ENCODE measurements at places on chromosomes 2 and 18.

DNA sequence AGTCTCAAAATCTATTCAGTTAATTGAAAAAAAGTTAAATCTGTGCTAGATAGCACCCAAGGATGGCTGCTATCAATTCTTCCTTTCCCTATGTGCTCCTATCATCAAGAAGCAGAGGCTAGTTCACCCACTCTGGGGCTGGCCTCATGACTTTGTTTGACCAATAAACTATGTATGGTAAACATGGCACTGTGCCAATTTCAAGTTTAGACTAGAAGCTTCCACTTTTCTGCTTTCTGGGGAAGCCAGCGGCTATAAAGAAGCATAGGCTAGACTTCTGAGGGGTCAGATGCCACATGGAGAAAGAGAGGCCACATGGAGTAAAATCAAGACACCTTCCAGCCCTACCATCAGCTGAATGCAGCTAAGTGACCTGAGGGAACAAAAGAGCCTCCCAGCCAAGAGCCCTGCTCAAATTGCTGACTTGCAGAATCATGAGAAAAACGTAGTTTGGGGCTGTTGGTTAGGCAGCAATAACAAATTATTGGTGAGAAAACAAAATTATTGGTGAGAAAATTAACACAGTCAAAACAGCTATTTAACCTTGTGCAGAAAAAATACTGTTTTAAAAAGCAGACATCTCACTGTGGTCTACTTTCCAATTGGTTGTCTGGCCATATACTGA, 86.5 kb upstream of the SLC14A2 start:
- no peak for DNase-seq

DNA sequence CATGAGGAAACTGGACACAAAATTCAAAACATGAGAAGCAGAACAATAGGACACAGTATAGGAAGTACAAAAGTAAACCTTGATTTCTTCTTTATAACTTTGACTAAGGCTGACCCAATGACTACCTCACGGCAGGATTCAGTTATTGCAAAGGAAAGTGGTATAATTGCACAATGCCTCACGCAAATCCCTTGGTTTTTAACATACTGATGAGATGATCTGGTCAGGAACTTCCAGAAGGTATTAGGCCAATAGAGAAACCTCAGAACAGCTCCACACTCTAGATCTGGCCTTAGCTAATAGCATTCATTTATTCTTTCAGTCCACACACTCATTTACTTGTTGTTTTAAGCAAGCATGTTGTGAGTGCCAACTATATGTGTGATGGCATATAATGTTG, 1526.9 kb upstream of the ACVR2A start:
- no peak for DNase-seq

GRCh38 chr18:31042406-31043181, at the start of gene DSC3:
DSC3 (minus strand) TSS chr18:31042742; CDS start chr18:31042660, 82 bp downstream.
- DNase-seq = no peak

- DNase-seq = peak; percentile 73
Measured at GRCh38 chr2:219298759-219299371, 10.3 kb downstream of the PTPRN start.

- DNase-seq = no peak
Measured at GRCh38 chr2:10397878-10398277, 50.2 kb downstream of the ODC1 start.

DNA sequence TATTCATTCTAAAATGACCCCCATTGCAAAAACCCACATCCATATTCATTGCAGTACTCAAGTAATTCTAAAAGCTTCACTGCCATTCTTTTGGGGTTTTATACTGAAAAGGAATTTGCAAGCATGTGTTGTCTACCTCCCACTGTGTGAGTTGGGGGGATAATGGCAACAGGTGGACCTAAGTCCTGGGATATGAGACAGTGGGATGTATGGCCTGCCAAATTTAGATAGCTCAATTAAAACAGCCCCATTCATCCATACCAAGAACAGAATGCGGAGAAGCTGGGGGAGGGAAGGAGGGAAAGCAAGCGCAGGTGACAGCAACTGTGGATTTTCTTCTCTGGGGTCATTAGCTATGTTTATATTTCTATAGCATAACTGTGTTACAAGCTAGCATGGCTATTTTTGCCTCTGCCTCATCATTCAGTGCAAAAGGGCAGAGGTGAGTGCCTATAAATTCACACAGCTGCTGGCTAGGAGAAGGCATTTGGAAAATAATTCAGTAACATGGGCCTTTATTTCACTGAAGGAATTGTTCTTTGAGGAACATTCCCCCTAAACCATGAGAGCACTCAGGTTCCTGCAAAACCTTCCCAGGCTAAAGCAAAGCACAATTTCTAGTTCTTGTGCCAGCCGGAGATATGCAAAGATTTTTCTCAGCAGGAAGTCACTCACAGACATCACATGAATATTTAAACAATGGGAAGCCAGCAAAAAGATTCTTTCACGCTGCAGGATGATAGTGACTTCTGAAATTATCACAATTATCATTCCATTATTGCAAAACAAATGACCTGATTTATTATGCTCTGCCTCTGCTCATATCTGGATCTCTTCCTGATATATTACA, 393.9 kb upstream of the ACVR2A start:
- DNase-seq = no peak

DNA sequence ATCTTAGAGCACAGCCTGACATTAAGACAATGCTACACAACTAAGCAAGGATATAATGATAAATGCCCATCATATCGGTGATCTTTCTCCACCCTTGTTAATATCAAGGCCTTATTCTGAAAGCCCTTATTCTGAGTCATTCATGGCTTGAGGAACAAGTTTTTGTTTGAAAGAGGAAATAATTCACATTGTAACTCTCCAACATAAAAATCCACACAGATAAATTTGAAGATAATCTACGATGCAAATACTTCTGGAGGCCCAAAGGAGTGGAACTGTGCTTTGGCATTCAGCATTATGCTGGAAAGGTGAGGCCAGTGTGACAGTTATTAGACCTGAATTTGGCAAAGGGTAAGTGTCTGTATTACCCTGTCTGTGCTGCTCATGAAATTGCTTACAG, 227.4 kb downstream of the MYO3B start:
- no peak for DNase-seq

DNA sequence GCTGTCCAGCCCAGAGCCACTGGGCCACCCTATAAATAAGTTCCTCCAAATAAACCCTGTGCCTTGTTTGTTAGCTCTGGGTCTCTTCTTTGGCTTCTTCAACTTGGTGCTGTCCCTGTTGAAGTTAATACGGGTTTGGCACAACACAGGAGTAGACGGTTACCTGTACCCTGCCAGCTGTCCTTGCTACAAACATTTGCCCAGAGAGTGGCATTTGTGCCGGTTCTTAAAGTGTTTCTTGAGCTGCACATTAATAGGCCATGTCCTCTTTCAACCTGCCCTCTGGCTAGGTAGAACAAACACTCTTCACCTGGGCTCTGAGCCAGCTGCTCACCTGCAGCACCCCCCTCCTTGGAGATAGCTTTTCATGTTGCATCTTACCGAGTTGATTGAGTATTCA, 139.2 kb downstream of the NEDD4L start:
- DNase-seq = no peak

DNA sequence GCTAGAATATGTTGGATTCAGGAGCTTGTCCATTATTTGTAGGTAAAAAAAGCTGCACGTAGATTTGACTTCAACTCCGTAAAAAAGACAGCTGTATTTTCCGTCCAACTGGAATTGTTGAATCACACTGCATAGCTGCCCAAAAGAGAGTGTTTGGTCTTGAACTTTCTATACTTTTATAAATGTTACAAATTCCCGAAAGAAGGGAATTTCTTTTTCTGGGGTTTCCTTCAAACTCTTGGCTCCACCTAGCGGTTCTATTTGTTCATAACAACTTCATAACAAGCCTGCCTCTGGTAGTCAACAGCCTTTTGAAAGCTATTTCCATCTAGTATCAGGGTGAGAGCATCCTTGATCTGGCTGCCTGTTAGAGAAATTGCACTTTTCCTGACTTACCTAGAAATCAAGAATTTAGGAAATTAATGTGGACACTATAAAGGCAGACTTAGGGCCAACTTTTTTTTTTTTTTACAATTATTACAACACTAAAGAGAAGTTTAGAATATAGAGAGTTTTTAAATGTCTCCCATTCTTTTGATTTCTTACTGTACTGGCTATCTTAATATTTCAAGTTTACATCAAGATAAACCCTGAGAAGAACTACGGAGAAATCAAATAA, 48.1 kb downstream of the TMEM185B start:
- DNase-seq = no peak

DNA sequence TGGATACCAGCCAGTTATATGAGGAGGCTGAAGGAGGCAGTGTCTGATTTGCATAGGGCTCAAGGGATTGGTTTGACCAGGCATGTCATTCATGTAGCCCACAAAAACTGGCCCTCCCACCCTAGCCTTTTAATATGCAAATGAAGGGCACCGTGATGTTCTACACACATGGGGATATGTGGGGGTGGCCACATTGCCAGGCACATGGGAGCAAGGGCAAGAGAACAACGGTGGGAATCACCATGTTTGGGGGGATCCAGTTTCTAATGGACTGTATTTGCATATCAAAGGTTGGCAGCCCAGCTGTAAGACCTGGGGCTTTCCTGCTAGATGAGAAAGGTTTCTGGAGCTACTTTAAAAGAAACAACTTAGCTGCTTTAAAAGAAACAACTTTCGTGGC, 65.1 kb upstream of the SLC25A52 start:
- DNase-seq = no peak

GRCh38 chr2:216942016-216942415, 82.2 kb upstream of the TNP1 start:
- DNase-seq = no peak

GRCh38 chr2:236662231-236663185, 92.9 kb downstream of the ACKR3 start:
- DNase-seq = no peak

- no peak for DNase-seq
Measured at GRCh38 chr18:25982961-25983360, 107.5 kb downstream of the SS18 start.

DNA sequence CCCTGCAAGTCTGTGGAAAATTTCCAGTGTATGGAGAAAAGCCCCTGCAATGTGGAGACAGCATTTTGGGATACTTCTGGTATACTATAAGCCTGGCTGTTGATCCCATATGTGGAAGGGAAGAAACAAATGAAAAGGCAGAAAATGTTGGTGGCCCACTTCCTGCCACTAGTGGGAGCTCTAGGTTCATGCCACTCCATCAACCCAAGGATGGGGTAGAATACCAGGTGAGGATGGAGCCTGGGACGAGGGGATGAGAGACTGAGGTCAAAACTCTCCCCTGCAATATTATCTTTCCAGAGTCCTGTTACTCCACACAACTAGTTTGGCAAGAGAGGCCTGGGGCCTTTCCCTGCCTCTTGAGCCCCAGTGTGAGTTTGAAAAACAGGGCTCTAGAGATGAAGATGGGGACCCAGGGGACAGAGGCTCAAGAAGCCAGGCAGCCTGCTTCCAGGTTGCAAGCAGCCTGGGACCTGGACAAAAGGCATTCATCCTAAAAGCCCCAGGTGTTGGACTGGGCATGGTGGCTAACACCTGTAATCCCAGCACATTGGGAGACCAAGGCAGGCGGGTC, 31.9 kb downstream of the BMP10 start:
- no peak for DNase-seq

GRCh38 chr2:24870891-24871705, 48.9 kb downstream of the ADCY3 start:
- no peak for DNase-seq

DNA sequence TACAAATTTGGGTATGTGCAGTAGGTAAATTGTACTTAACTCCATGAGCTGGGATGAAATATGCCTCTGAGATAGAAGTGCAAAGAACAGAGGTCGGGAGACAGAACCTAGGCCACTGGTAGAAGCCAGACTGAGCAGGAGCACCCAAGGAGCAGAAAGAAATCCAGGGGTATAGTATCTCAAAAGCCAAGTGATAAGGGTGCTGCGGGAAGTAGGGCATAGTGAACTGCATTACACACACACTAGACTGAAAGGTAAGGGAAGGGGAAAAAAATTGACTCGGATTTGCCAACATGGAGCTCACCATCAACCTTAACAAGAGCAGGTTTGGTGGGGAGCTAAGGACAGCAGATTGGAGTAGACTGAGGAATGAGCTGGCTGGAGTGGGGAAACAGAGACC, 89.3 kb upstream of the TMEM247 start:
- no peak for DNase-seq

GRCh38 chr2:120430957-120431356, 85.0 kb downstream of the INHBB start:
- no peak for DNase-seq

- no peak for DNase-seq
Measured at GRCh38 chr2:115183144-115183543, 740.7 kb downstream of the DPP10 start.

DNA sequence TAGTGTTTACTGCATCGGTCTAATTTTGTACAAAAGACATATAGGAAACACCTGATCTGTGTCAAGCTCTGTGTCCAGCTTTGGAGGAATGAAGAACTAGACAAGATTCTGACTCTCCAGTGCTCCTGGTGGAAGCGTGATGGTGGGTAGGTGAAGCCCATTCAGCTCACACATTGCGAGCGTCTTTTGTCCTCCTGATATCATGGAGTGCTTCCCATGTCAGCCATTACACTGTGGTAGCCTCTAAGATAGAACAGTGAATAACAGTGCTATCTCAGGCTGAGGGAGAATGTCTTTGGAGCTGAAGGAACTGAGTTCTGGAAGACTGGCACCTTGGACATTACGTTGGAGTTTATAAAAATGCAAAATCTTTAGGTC, 350.2 kb downstream of the CYRIA start:
- DNase-seq = no peak

DNA sequence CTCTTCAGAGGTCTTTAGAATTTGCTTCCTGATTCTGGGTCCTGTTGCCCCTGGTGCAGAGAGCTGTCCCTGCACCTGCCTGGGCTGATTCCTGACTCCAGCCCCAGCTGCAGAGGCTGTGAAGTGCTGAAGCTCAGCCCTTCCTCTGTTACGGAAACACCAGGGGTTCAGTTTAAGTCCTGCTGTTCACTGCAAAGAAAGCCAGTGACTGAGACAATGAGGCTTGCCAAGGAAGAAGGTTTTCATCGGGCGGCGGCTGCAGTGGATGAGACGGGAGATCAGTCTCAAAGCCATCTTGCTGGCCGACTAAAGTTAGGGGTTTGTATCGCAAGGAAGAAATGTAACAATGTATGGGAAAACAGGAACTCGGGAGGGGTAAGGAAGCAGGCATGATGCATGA, 142.4 kb upstream of the ZNF236 start:
- no peak for DNase-seq

- DNase-seq = no peak
Measured at GRCh38 chr2:191204433-191204832, 40.8 kb upstream of the MYO1B start.

DNA sequence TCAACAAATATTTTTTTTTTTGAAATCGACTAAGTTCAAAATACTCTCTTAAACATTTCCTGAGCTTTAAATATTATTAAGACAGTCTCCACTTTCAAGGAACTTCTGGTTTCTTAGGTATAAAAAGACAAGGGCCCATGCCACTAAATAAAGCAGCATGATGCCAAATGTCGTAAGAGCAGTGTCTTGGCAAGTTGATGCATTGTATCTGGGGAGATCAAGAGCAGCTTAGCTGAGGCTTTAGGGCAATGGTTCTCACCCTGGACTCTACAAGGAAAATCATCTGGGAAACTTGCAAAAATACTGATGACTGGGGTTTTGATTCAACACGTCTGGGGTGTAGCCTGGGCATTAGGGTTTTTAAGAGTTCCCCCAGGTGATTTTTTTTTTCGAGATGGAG, 41.3 kb downstream of the COL4A3 start:
- no peak for DNase-seq

- DNase-seq = no peak
Measured at GRCh38 chr2:122236152-122236874, 480.9 kb downstream of the TSN start.

GRCh38 chr2:217756375-217757107, 246.3 kb downstream of the TNS1 start:
- DNase-seq = peak; percentile 53

Measured in T-helper 1 cell (primary cell).